Uterus (tissue), 4 donors: ENCODE measurements at places on chromosomes 4 and X.

DNA sequence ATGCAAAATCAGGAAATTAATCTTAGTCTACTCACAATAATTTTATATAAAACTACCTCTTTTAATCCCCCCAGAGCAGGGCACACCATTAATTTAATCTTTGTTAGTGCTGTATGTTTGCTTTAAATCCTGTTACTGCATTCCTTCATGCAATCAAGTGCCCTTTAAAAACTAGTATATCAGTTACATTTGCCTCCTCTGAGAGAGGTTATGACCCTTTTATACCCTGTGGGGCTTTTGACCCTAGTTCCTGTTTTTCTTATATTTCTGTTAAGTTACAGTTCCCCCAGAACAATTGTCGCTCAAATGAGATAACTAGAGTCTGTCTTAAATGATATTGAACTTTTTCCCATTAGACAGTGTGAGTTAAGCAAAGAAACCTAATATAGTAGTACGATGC lies 46.2 kb downstream of the GPC4 start:
- DNase-seq: no peak

DNA sequence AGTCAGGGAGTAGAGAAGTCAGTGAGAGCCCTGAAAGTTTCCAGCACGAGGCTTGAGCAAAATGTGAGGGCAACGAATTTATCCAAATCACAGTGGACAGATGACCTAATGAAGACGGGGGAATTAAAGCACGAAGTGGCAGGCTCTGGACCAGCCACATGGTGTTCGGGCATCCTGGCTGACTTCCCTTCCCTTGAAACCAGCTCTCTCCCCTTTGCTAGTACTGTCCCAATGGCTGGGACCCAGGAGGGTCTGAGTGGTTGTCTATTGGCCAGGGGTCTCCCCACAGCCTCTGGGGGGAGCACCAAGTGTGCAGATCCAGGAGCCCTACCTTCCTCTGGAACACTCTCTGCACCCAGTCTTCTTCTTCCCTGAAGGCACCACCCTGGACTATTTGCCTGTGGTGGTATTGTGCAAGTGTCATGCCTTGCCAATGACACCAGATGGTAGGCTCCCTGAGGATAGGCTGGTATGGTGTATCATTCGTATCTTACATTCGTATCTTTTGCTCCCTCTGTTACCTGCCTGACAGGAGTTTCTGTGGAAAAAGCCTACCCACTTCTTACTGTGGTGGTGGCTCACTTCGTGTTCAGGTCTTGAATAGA lies 2.1 kb downstream of the APLN start:
- DNase-seq: no peak

GRCh38 chrX:19576742-19577141 lies 61.4 kb upstream of the MAP3K15 start:
- DNase-seq: no peak

DNA sequence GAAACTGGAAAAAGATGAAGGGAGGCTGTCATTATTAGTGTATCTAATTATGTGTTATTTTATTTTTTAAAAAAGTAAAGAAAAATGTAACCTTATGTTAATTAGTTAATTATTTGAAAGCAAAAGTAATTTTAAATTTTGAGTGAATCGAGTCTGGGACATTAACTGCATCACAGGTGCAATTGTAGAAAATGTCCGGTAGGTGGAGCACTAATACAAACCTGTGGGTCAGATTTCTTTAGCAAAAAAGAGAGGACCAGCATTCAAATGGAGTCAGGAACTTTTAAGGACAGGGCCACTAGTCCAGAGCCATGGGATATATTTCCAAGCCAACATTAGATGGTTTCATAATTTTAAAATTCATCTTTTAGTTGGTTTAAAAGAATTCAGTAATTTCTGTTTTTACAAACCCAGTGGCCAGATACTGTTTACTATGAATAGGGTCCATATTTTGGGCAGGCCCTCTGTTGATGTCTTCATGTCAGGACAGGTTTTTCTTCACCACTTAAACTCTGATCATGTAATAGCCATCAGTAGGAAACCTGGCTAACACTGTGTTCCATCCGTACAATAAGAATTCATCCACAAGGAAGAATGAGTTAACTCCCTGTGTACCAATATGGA lies 27.2 kb downstream of the BST1 start:
- DNase-seq: no peak

DNA sequence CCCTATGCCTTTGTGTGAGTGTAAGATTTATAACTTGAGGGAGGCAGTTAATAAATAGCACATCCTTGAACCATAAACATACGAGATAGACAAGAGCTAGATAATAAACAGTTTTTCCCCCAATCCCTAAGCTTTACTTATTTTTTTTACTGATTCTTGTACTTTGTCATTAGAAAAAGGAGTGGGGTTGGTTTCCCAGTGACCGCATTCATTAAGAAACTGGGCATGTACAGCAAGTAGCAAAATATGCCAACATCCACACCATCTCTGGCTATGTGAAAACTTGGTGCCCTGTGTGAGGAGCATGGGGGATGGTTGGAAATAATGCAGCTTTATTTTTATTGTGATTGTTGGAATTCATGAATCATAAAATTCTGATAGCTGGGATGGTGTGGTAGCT lies 176.2 kb downstream of the CBR4 start:
- no peak for DNase-seq

GRCh38 chrX:151912780-151913179 lies at the start of gene MAGEA4:
TSS of gene MAGEA4 (plus strand) at chrX:151912889. CDS start at chrX:151923665, 10,776 bp downstream.
- no peak for DNase-seq

- no peak for DNase-seq
Observed at GRCh38 chrX:31093639-31093975, 21.8 kb upstream of the FTHL17 start.

DNA sequence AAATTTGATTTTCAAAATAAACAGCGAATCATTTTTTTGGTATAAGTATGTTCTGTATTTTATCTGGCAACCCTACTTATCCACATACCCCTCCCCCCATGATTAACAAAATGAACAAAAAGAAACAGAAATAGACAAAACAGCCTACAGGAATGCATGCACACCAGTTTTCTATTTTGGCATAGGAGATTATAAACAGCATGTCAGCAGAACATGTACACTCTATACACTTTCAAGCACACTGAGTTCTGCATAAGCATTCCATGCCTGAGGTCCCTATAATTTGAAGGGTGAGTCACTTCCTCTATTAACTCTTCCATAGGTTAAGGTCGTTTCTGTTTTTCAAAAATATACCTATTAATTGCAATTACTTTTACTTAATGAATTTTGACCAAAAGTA lies 28.0 kb upstream of the ZNF280C start:
- DNase-seq: no peak

- no peak for DNase-seq
Observed at GRCh38 chr4:186134861-186135260, 30.4 kb downstream of the FAM149A start.

DNA sequence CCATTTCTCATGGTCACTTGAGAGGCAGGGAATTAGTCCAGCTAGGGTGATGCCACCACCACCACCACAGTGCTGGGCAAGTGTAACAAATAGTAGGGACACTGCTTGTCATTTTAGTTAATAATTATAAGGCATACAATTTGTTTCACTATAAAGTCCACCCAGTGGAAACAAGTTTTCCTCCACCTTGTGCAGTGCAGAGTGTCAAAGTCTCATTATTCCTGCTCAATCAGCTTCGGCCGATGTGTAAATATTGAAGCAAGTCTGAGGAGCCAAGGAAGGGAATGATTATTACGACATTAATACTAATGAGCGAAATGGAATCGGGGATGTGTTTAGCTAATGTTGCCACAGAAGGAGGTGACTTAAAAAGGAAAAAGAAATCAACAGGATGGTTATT lies 340.4 kb downstream of the NKX6-1 start:
- no peak for DNase-seq

- DNase-seq: no peak
Observed at GRCh38 chr4:124803641-124804040, 91.1 kb upstream of the ANKRD50 start.

GRCh38 chr4:27085396-27085795 lies 224.8 kb downstream of the STIM2 start:
- no peak for DNase-seq

GRCh38 chrX:39936886-39937770 lies 160.6 kb downstream of the BCOR start:
- DNase-seq: no peak

GRCh38 chrX:1027133-1027532 lies 185.3 kb downstream of the CRLF2 start:
- DNase-seq: no peak

DNA sequence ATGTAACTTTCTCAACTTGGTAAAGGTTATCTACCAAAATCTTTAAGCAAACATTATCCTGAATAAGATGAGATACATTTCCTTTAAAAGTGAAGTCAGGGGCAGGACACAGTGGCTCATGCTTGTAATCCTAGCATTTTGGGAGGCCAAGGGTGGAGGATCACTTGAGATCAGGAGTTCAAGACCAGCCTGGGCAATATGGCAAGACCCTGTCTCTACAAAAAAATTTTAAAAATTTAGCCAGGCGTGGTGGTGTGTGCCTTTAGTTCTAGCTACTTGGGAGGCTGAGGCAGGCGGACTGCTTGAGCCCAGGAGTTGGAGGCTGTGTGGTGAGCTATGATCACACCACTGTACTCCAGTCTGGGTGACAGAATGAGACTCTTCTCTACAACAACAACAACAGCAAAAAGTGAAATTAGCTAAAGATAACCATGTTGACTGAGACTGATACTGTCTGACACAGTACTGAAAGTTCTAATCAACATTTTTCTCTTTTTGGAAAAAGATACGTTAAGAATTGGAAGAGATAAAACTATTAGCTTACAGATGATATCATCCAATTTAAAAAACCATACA lies 4.9 kb downstream of the DCAF16 start:
- no peak for DNase-seq

DNA sequence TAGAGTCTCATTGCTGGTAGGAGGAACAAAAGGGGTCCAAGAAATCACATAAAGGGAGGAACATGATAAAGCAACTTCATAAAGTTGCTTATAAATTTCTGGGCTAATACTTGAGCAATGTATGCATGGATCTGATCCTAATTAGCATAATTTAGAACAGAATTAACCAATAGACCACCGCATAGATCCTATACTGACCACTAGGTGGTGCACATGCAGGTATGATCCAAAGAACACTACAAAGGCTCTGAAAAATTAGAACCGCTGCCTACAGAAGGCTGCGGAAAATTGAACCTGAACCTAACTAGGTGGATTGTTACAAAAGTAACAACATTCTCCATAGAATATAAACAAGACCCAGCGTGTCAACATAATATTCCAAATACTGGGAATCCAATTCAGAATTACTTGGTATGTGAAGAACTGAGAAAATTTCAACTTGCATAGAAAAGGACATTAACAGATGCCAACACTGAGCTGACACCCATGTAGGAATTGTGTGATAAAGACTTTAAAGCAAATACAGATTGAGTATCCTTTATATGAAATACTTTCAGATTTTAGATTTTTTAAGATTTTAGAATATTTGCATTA lies 23.3 kb downstream of the BRCC3 start:
- no peak for DNase-seq

DNA sequence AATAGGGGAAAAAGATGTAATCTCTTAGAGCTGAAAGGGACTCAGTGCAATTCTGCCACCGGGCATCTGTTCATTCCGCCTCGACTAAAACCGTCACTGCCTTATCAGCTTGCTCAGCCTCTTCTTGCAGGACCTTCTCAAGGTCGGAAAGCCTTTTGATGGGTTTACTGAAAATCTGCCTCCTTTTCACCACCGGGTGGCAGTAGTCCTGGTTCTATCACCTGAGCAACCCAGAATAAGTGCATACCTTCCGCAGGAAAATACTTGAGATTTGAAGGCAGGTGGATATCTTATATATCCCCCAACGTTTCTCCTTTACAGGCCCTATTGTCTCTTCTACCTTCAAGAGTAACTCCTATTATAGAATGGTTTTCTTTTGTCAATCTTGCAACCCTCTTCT lies 103.4 kb upstream of the PAK3 start:
- DNase-seq: no peak

DNA sequence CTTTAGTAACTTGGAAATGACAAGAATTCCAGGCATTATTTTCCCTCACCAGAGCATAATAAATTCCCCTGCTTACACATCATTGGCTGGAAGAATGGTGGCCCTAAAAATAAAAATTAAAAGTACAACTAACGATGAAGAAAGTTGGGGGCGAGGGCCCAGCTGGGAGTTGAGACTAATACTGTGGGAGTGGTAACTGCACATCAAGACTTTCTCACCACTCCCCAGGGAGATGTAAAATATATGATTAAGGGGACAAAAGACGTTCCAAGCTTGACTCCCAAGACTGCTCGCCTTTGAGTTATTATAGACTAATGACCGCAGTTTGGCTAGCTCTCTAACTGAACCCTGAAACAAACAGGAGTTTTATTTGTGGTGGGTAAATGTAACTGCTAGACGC lies 30.0 kb downstream of the SMIM31 start:
- DNase-seq: no peak

DNA sequence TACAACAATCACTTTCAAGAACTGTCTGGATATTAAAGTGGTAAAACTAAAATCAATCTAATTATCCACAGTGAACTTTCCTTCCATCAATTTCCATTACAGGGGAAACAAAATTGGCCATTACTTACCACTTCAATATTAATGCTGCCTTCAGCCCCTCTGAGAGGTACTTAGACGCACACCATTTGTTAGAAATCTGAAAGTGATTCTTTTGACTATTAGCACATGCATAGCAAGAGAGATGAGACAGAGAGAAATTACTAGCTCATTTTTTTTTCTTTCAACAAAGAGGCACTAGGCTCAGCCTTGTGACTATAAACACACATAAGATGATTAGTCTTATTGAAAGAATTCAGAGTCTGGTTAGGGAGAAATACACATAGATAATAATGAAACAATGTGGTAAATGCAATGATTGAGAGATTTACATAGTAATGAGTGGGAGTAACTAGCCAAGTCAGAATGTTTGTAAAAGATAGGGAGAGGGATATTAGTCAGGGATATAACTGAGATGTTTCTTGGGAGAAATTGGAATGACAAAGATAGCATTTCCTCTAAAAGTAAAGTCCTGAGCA lies 93.3 kb downstream of the YIPF7 start:
- DNase-seq: no peak

- DNase-seq: no peak
Observed at GRCh38 chr4:103853627-103854026, 133.8 kb upstream of the TACR3 start.

GRCh38 chr4:110516106-110516922 lies 40.4 kb downstream of the ENPEP start:
- DNase-seq: peak; percentile 52
